ENCODE measurements at places on chromosomes 2 and 18. TPM values are rescaled to one million over a fixed set of nuclear protein-coding genes. Genes with fewer than 3 reads are reported as not detected.

Gene RHOB
- 66.8 TPM for polyA plus RNA-seq

Gene MYOM1
- polyA plus RNA-seq, result 5.5 TPM

Gene CWC22
- polyA plus RNA-seq, result 33.9 TPM

Gene SAG
- polyA plus RNA-seq, result 0.10 TPM

Gene EDAR
- polyA plus RNA-seq, result 3.4 TPM

Gene CYTIP
- 1.7 TPM for polyA plus RNA-seq

Gene UCN
- 0.79 TPM for polyA plus RNA-seq

Gene PPIL3
- 68.9 TPM for polyA plus RNA-seq

DNA sequence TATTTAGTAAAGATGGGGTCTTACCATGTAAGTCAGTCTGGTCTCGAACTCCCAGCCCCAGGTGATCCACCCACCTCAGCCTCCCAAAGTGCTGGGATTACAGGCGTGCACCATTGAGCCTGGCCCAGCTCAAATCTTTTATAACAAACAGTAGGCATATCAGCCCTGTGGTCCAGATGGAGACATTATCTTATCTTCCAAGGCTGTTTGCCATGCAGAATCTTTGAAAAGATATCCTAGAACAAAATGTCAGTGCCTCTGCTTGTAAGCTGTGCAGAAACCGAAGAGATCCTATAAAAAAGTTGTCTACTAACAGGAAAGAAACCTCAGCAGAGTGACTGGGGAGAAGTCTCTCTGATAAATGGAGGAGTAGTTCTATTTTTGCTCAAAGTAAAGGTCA lies 142.1 kb downstream of the PTH2R start:
- no peak for DNase-seq

DNA sequence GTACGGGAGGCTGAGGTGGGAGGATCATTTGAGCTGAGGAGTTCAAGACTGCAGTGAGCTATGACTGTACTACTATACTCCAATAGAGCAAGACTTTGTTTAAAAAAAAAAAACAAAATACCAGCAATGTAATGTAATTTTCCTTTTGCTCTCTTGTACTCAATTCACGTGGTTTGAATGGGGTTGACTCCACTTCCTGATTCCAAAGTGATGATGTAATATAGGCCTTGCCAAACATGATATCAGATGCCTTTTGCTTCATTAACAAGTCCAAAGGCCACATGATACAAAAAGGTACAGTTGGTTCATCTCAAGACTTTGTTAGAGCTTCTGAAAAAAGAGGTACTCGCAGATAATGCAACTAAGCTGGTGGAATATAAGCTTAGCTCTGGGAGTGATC lies 321.8 kb downstream of the ZEB2 start:
- DNase-seq, result no peak

DNA sequence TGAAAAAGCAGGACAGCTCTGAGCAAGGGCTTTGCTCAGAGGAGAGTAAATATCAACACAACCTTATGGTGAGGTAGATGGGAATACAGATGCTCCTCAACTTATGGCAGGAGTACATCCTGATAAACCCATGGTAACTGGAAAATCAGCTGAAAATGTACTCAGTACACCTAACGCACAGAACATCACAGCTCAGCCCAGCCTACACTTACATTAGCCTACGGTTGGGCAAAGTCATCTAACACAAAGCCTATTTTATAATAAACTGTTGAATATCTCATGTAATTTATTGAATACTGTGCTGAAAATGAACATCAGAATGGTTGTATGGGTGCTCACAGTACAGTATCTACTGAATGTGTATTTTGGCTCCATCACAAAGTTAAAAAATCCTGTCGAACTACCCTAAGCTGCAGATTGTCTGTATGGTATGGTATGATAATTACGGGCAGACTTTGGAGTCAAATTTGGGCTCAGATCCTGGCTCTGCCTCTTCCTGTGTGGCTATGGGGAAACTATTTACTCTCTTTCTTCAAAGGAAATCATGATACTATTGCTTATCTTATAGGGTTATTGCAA lies 120.3 kb upstream of the LYPD1 start:
- DNase-seq, result no peak

DNA sequence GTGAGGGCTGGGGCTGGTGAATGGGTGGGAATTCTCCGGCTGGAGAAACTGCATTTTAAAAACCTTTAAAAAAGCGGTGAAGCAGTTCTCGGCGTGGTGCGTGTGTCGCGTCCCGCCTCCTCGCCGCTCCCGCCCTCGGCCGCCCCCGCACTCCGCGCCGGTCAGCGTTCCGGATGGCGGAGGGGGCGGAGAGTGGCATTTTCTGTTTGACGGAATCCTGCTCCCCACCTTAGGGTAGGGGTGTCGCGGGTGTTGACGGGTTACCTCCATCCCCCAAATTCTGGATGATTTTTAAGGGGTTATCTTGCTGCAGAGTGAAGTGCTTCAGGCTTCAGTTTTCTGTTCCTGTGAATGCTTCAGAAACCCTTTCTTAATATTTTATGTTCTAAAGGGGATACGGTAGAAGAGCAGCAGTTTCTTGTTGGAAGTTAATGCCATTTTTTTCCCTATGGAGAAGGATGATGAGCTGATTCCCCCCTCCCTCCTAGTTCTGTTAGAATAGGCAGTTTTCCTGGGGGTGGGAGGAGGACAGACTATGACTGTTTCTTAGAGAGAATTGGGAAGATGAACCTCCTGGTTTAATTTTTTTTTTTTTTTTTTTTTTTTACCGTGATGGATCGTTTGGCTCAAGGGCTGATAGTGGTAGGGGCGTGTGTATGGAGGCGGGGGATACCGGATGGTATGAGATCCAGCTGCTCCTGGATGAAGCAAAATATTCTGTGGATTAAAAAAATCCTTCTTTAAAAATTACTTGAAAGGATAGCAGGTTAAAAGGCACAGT lies 756 bp downstream of the ABI2 start:
- DNase-seq, result peak; percentile 44

DNA sequence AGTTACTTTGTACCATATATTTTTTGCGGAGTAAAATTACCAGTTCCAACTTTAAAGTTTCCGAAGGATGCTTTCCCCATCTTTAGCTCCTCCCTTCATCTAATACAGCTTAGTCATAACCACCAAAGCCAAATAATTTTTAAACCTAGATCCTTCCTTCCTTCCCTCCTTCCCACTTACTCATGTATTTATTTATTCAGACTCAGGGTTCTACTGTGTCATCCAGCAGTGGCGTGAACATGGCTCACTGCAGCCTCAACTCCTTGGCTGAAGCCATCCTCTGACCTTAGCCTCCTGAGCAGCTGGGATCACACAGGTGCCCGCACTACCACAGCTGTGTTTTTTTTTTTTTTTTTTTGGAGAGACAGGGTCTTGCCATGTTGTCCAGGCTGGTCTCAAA lies 4.4 kb downstream of the LPIN2 start:
- no peak for DNase-seq

GRCh38 chr2:212034841-212035585 lies 503.6 kb downstream of the ERBB4 start:
- DNase-seq, result no peak

DNA sequence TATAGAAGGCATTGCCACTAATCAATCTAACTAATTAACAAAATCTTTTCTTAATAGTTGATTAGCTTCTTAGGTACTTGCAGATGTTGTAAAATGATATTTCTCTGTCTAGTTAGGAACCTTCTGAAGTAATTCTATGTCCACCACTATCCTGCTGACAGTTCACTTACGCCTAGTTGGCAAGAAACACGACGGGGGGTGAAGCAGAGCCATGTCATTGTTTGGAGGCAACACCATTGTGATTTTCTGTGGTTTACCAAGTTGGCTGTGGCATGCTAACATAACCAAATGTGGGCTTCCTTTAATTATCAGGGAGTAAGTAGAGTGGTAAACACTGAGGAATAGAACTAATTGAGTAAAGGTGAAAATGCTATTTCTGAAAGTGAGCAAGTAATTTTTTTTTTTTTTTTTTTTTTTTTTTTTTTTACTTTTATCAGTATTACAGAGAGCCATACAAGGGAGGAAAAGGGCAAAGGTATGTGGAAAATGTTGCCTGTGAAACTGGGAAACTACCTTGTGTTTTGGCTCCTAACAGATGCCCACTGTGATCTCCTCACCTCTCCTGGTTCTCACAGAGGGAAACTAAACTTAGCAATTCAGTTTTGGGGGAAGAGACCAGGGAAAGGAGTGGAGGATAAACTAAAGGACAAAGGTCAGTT lies 126.8 kb downstream of the MEIS1 start:
- DNase-seq, result no peak

- DNase-seq, result no peak
Observed at GRCh38 chr2:99821572-99821971, 320.8 kb downstream of the AFF3 start.

GRCh38 chr18:23718731-23719130 lies 29.5 kb downstream of the LAMA3 start:
- no peak for DNase-seq

DNA sequence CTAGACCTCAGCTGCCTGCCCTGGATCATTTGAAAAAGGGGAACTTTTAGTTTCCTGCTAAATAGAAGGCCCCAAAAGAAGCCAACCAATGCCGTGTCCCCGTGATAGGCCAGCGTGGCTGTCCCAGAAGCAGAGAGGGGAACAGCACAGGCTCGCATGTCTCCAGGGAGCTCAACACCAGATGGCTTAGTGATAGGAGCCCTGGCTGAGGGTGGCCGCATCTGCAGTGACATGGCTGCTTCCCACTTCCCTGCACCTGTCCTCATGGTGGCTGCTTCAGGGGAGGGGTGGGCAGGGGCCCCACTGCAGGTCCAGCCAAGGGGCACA lies 79.6 kb downstream of the MBP start:
- no peak for DNase-seq

DNA sequence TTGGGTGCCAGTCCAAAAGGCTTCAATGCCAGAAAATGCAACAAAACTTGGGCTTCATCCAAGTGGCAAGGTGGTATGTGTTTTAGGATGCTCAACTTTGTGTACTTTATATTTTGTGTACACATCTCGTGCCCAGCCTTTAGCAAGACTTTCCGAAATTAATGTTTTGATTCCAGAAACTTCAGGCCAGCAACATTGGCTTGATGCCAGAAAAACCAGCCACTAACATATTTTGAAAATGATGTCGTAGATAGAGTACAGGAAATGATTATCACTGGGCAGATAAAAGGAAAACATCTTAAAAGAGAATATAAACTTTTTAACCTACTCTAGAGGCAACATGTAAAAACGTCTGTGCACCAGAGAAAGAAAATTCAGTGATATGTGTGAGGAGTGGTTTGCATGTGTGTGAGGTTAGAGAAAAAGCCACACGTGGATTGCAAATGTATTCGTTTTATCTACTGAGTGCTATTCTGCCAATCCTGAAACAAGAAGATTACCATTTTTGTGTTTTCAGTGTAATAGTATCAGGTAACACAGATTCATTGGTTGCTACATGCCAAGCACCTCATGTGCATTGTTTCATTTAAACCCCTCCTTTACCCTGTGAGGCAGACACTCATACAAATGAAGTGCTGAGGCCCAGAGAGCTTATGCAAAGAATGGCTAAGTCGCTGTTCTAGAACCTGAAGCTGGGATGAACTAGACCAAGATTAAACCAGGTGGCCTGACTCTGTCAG lies 264.8 kb downstream of the C1D start:
- no peak for DNase-seq

Measured in left renal cortex interstitium (tissue), 4 donors.